Motor neuron (in vitro differentiated cells): ENCODE measurements at places on chromosomes 2 and 18. TPM values are rescaled to one million over a fixed set of nuclear protein-coding genes. Genes with fewer than 3 reads are reported as not detected.

GRCh38 chr2:238381341-238382115 is 45.2 kb upstream of the ASB1 start:
- ATAC-seq, result no peak

DNA sequence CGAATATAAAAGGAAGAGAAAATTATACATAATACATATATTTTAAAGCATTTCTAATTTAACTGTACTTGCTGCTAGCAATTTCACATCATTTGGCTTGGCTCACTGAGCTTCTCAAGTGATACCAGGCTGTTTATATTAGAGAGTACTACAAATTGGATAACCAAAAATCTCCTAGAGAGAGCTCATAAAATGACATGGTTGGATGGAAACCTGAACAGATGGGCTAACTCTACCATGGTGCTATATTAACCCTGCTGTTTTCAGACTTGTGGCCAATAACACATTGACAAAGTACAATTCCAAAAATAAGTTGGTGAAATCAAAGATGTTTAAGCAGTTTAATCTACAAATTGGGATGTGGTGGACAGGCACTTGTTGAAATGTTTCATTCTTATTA is 364.4 kb upstream of the GCFC2 start:
- no peak for ATAC-seq

DNA sequence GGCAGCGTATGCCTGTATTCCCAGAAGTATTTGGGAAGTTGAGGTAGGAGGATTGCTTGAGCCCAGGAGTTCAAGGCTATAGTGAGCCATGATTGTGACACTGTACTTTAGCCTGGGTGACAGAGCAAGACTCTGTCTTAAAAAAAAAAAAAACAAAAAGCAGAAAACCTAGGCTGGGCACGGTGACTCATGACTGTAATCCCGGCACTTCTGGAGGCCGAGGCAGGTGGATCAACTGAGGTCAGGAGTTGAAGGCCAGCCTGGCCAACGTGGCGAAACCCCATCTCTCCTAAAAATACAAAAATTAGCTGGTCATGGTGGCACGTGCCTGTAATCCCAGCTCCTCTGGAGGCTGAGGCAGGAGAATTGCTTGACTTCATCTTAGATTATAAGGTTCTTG is 46.4 kb downstream of the MTA3 start:
- ATAC-seq, result no peak

Gene FKBP1B
- total RNA-seq, result 4.2 and 5.5 TPM in 2 replicates

Gene MRPL30
- total RNA-seq, result 62.5 and 63.3 TPM in 2 replicates
